ENCODE measurements at places on chromosomes 11 and 22.

DNA sequence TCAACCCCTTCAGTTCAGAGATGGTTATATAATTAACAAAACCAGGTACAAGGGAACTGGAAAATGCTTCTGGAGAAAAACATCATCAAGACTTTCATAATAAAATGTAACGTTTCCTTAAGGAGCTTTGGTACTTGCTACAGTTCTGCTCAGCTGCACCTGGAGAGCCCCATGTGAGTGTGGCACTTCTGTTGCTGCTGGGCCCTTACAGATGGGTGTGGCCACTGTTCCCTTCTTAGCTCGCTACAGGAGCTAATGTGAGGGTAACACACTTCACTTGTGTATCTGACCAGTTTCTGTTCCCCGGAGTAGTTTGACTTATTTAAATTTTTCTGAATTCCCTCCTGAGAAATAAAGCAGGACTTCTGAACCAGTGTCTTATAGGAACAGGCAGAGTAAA, 4.0 kb downstream of the POU2AF3 start:
- DNase-seq: no peak

- peak; percentile 21 for DNase-seq
Observed at GRCh38 chr22:30636226-30637077, 871 bp downstream of the SLC35E4 start.

GRCh38 chr22:32203181-32204039, 1.5 kb downstream of the RFPL2 start:
- no peak for DNase-seq

- no peak for DNase-seq
Observed at GRCh38 chr11:2143799-2144543, 4.8 kb upstream of the IGF2 start.

- peak; percentile 23 for DNase-seq
Observed at GRCh38 chr11:58926695-58927094, 12.6 kb upstream of the GLYATL1 start.

GRCh38 chr22:42319386-42319785, 48.9 kb upstream of the TCF20 start:
- no peak for DNase-seq

DNA sequence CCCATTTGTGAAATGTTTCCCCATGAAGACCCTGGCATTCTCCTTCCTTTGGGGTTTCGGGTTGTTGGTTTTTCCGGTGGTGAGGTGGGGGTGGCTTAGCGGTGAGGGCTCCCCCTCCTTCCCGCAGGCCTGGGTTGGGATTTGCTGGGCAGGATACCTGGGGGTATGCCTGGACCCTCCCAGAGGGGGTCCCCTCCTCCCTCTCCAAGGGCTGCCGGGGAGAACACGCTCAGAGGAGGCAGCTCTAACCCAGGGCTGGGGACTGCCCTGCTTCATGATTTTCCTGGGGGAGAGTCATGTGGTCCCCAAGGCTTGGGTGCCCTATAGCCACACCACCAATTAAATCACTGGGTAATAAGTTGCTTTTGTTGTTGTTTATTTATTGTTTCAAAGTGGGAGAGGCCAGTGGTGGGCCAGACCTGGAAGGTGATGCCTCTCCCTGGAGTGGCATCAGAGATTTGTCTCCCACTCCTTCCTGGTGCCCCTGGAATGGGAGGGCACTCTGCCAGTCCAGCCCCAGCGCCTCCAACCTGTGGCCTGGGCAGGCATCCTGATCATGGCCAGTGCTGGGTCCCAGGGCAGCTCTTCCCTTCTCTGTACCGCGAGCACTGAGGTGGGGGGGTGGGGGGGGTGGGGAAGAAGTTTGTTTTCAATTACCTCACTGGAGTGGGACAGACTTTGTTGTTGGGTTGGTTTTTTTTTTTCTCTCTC, 1.3 kb upstream of the CLCF1 start:
- DNase-seq: peak; percentile 84

DNA sequence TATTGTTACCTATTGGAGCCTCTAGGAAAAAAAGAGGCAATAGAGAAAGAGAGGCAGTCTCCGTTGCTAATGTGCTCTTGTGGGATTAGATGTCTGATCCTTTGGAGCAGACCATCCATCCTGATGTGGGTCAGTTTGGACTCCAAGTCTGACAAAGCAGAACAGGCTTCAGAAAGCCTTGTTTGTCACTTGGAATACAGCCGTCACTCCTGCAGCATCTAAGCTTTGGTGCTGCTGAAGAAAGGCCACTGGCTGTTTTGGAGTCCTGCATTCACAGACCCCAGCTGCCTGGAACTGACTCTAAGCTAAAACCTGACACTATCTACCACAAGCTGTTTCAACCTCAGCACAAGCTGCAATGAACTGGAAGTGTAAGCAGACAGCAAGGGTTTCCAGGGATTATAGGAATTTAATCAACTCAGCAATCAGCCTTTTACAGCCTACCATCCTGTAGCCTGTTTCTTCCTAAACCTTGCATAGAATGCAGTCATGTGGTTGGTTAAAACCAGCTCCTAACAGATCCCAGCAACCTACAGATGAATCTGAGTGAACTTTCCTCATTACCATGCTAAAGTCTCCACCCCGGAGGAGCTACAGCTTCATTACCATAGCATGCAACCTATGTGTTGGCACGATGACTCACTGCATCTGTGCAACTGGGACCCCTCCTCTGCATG, 3.7 kb upstream of the PLAAT4 start:
- DNase-seq: no peak

GRCh38 chr22:46239261-46240048, 10.6 kb downstream of the CDPF1 start:
- DNase-seq: no peak

GRCh38 chr11:108117746-108118371, 3.5 kb upstream of the ACAT1 start:
- DNase-seq: no peak

DNA sequence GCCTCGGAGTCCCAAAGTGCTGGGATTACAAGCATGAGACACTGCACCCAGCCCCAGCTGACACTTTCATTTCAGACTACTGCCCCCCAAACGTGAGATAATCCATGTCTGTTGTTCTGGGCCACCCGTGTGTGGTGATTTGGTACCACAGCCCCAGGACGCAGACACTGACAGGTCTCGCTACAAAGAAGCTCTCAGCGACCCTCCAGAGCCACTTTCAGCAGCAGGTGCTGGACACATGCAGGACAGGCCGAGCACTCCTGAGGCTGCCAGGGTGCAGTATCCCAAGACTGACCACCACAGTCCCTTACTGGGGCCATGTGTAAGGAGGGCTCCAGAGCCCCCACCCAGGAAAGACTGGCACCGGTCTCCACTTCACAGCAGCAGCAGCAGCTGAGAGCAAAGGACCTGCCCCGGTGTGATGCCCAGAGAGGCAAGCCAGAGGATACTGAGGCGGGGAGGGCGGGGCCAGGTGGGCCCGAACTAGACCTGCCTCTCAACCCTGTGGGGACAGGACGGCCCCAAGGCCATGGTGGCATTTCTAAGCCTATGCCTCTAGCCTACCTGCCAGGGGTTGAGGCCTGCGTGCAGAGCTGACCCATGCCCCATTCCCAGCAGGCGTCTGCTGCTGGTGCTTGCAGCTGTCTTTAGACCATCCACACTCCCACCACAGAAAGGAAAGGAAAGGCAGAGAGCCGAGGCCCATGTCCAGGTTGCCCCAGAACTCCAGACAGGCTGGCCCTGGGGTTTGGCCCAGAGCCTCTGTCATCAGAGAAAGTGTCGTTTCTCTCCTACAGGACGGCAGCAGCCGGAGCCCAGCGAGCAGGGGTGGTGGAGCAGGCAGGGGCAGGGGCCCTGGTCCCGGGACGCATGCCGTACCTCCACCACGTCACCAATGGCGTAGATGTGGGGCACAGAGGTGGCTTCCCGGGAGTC, 28.0 kb upstream of the GNB1L start:
- no peak for DNase-seq

GRCh38 chr11:126564566-126564965, 209.1 kb downstream of the ST3GAL4 start:
- no peak for DNase-seq

GRCh38 chr22:41844513-41844912, 11.6 kb downstream of the SREBF2 start:
- DNase-seq: no peak

- no peak for DNase-seq
Observed at GRCh38 chr11:76453248-76453647, 8.4 kb downstream of the EMSY start.

DNA sequence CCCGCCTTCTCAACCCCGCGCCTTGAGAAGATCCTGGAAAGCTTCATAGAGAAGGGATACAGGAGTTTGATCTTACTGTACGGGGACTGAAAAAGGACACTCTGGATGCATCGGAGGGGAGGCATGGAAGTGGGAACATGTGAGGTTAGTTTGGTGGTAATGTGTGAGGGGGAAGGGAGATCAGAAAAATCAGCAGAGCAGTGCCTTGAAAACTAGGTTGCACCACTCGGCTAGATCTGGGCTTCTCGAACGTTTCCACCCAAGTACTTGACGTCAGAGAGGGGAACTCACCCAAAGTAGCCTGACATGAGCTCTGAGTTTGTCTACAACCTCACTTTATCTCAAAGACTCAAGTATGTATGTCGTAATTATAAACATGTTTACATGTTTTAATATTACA, 14.5 kb downstream of the USP35 start:
- no peak for DNase-seq

DNA sequence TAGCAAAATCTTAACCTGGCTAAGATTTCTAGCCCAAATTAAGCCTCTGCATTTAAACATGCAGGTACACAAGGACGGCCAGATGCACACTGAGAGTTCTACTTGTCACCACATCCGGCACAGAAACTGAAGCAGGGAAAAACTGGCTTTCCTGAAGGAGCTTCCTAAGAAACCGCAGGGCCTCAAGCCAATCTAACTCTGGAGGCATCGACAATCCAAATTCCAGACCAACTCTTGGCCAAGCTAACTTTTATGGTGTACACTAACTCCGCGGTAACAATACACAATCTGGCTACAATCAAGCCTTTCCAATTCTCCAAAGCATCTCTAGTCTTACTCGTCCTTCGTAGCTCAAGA, 1.2 kb downstream of the MSANTD2 start:
- DNase-seq: peak; percentile 66

GRCh38 chr11:68998390-68998911, 14.6 kb downstream of the MRGPRF start:
- DNase-seq: no peak

GRCh38 chr11:118314988-118315411, 10.5 kb downstream of the CD3E start:
- no peak for DNase-seq

- DNase-seq: no peak
Observed at GRCh38 chr11:31132531-31133421, 236.8 kb downstream of the DCDC1 start.

DNA sequence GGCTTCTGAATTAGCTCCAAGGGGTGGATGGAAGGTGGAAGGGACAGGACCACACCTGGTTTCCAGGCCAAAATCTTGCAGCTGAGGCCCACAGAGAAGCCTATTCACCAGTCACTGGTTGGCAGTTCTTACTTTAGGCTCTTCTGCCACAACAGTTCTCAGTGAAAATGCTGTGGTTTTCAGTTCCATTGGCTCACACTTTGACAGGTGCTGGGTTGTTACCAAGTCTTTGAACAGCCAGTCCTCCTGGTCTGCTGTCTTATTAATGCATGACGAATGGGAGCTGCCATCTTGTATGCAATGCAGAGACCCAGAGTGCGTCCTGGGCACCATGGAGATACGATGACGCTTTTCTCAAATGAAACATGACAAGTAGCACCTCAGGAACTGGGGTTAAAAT, 232.0 kb upstream of the ZBED5 start:
- no peak for DNase-seq

DNA sequence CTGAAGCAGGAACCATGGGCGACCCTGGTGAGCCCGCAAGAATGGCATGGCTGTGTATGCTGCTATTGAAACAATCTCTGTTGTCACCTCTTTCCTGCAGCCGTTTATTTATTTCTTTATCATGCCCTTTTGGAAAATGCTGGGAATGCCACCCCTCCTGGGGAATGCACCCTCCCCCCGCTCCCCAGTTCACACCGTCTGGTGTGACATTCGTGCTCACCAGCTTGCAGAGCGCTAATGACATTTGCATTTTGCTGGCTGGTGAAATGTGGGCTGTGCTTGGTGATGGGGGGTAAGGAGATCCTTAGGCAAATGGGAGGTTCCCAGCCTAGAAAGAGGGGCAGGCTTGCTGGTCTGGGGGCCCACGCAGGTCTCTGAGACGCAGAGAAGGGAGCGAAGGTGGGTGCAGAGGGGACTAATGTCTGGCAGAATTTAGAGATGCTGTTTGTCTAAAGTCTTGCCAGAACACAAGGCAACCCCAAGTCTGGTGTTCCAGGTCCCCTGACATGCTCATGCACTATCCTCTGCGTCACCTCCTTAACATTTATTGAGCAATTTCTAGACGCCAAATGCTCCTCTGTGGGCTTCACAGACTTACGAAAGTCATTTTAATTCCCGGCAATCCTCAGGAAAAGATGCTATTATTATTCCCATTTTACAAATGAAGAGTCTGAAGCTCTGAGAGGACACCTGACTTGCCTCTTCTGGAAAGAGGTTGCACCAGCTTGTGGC, 91.7 kb downstream of the TP53I11 start:
- DNase-seq: peak; percentile 43

GRCh38 chr11:100624346-100624745, 62.7 kb upstream of the ARHGAP42 start:
- DNase-seq: no peak

DNA sequence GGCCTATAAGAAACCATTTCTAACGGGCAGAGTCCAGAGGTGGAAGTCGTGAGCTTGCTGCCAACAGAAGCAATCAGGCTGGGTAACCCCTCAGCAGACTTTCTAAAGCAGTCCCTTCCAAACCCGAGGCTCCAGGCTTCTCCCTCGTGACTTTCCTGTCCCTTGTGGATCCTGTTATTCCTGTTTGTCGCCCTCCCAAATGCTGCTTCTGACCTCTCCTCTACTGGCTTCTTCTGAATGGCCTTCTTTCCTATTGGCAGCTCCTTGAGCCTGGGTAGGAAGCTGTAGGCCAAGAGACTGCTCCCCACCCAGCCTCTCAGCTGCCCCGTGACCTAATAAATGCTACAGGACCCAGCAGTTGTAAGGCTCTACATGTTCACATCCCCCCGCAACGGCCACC, 35.0 kb downstream of the MAFF start:
- DNase-seq: peak; percentile 71

DNA sequence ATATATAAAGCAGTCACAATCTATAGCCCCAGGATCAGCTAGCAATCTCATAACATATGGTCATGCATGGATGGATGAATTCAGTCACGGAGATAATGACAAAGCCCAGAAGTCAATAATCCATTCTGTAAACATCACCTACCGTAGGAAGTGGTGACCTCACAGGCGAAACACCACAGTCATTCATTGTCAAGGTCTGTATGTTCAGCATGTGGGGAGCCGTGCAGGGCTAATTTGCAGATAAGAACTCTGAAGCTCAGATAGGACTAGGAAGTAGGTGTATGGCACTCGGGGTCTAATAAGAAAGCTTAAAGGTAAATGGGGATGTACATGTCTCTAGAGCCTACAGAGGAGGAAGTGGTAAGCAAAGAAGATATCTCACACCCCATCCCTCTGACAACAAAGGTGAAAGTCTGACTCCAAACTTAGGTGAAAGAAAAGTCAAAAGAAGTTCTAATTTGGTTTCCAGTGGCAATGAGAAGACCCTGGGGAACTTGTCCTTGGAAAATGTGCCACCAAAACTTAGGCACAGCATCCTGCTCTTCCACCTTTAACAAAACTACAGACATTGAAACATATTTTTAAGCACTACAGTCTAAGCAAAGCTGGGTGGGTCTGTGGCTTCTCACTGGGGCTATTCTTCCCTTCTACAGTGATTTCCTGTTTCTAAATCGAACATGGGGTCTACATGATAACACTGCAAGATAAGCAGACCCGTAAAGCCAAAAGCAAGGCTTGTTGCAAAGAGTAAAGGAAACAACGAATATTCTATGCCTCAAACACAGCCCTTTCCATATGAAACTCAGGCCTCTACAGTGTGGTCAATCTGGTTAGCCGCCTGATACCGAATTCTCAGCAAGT, 5.2 kb downstream of the CRTAM start:
- no peak for DNase-seq
